A549 (cell line): ENCODE measurements at places on chromosomes 5 and 9.

DNA sequence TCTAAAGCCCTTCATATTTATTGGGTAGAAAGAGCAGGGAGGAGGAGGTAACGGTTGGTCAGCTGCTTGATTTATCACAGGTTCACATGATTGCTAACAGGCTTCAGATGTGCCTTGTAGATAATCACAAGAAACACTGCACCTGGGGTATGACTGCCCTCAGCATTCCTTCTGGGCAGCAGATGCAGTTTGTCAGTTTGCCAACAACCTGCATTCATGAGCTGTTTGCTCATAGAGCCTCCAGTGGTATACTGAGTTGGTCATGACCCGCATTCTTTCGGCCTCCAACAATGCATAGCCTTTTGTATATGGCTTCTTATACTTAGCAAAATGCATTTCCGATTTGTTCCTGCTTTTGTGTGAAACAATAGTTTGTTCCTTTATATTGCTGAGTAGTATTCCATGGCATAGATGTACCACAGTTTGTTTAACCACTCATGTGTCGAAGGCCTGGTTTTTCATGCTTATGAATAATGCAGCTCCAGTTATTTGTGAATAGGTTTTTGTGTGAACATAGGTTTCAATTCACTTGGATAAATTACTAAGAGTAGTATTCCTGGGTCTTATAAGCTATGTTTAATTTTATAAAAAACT is 83.6 kb downstream of the ARHGEF28 start:
- no peak for DNase-seq

DNA sequence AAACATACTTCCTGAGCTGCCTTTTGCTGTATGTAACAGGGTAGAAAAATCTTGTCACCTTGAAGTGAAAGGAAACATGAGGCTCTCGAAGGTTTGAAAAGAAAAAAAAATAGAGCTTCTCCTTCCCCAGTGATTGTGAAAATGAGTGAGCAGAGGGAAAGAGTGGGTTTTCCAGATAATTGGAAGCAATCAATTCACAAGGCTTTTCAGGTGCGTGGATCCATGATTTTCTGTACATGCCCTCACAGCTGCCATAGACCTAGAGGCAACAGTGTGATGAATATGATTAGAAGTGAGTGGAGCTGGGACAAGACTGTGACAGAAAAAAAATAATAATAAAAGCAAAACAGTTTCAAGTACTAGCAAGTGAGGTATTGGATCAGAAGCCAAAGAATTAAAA is 1422.5 kb upstream of the CDH6 start:
- DNase-seq = no peak

DNA sequence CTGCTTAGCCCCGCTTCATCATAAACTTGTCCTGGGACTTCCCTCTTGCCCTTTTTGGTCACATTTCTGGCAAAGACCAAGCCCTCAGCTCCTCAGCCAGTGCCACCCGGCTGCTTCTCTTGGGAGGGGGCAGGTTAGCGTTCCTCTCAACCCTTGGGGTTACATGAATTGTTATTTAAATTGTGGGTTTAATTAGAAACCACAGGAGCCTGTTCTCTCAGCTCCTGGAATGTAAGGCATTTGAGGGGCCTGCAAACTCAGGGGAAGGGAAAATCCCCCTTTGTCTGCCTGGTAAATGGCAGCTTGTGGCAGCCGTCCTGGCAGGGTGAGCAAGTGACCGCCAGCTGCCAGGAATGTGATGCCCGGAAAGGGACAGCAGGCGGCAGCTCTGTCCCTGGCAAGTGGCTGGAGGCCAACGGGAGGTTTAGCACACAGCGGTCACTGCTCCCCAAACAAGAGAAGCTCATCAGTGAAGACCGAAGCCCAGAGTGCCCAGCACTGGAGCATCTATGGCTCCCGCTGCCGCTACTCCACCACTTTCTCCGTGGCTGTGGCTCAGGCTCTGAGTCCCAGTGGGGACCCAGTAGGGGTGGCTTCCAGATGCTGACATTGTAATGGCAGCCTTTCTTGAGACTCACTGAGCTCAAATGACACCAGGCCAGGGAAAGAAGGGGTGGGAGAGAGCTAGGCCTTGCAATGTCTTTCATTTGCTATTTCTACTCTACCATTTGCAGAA is 51.7 kb downstream of the SHB start:
- peak; percentile 63 for DNase-seq

DNA sequence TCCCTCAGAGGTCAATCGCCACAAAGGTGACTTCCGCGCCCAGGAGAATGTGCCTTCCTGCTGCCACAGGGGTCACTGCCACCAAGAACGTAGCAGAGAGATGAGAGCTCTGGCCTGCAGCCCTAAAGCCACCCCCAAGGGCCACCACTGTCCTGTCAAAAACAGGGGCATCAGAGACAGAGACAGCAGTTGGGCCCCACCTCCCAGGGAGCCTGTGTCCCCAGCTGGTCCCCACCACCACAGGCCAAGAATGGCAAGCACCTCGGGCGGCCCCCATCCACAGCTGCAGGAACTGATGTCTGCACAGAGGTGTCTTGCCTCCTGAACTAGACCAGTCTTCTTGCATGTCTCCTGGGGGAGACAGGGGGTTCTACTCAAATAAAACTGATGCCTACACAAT is 5.8 kb downstream of the SPATA31E1 start:
- no peak for DNase-seq

- DNase-seq = no peak
These were observed 64.7 kb upstream of the NFIL3 start for GRCh38 chr9:91488341-91488740.

DNA sequence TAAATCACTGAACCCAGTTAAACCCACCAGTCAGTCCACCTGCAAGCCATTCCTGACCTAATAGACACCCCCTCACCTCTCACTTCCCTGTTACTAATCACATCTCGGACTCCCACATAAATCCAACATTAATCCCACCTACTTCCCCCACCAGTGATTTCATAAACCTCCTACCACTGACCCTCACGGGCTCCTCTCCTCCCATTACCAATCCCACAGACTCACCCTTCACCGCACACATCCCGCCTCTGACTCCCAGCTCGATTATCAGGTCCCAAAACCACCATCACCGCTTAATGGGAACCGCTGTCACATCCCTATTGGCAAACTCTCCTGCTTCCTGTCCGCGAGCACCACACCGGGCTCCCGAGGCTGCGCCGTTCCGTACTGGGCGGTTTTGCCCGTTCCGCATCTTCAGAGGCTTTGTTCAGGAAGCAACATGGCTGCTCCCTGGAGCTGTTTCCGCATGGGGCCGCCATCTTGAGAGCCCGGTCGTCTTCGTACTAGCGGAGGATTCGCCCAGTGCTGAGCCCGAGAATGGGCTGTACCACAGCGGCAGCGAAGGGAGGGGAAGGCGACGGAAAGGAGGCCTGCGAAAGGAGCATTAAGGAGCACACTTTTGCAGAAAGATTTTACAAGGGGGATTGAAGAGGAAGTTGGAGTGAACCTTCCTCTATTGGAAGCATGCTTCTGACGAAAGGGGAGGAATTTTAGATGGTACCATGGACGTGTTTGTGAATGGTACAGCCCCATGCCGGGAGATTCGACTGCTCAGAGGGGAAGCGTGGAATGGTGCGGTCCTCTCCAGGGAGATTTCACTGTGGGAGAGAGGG is at the start of gene ZNF300:
Gene ZNF300, minus strand, starts transcription at position 502 of the 833 bp plus-strand sequence. CDS start 1,825 bp downstream, outside the sequence.
- peak; percentile 96 for DNase-seq

DNA sequence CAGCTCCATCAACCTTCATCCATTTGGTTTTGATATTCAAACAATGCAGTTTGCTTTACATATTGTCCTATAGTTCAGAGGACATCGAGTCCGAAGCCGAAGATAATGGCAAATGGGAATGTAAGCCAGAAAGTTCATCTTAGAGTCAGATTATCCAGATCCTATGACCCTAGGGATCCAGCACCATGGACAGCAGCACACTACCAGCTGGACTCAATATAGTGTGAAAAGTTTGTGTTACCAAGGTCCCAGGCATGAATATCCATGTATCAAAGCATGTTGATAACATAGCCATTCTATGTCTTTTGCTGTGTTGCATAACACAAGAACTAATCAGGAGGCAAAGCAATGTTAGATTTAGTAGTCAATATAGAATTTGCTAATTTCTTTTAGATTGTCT is 46.3 kb downstream of the FSTL4 start:
- DNase-seq = peak; percentile 14

DNA sequence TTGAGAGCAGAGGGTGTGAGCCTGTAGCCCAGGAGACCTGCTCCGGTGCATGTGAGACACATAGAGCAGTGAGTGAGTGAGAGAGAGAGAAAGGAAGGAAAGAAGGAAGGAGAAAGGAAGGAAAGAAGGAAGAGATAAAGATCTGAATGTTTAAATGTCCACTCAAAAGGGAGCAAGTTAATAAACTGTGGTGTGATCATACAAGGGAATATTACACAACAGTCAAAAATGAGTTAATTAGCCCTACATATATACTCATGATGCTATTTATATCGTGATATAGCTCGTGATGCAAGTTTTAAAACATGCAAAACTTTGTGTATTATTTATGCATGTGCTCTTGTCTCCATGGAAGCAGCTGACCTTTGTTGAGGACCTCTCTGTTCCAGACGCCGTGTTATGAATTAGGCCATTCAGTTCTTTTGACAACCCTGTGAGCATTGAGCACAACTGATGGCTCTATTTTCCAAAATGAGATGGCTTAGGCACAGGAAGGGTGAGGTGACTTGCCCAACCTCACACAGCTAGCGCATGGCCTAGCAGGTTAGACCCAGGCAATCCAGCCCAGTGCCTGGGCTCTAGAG is 70.6 kb downstream of the HMCN2 start:
- no peak for DNase-seq

DNA sequence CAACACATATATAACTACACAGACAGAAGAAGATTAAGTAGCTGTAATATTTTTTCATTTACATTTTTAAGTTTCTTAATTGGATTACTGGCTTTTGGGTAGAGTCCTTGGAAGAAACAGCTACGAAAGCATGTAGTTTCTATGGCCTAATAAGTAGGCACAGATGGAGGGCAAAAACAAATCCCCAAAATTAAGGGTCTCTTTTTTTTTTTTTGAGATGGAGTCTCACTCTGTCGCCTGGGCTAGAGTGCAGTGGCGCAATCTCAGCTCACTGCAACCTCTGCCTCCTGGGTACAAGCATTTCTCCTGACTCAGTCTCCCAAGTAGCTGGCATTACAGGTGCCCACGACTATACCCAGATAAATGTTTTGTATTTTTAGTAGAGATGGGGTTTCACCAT is 27.1 kb upstream of the MTMR12 start:
- no peak for DNase-seq

DNA sequence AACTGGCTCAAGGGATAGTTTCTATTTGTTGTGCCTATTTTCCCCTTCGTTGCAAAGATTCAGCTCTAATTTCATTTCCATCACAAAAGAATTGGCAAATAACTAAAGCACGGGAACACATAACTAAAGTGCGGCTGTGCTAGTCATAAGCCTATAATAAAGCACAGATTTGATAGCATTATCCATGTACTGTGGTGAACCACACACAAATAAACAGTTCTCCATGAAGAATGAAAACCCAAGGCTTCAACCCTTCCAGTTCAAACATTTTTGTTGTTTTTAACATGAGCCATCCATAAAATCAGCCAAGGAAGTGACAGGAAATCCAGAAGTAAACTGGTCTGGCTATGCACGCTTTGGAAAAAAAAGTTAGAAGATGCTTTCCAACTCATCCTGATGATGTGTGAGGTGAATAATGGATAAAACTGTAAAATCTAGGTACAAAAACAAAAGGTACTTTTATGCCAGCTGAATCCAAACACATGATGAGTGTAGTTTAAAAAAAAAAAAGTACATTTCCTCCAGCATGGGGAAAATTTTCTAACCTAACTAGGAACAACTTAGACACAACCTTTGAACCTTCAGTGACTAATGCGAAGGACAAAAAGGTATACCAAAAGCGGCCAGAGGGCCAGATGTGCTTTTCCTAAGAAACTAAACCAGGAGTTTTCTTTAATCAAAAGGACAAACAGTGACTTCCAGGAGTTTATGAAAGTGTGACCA is 10.2 kb downstream of the ZNF608 start:
- DNase-seq = no peak

GRCh38 chr9:118963674-118964073 is 405.6 kb downstream of the BRINP1 start:
- DNase-seq = no peak

DNA sequence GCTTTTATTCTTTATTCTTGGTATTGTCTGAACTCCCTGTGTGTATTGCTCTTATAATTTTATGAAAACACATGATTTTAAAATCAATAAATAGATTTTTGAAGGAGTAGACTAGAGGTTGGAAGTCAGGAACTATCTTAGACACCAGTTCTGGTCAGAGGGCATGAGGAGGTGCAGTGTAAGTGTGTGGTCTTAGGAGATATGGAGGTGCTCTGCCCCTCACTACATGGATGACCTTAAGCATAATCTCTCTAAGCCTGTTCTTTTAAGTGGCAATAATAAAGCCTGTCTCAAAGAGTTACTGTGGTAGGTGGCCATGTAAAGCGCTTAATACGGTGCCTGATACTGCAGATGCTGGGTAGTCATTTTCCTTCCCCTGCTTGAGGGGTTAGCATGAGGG is 34.0 kb downstream of the RPS23 start:
- no peak for DNase-seq

GRCh38 chr5:42547141-42547540 is 123.9 kb downstream of the GHR start:
- DNase-seq = no peak

GRCh38 chr9:134314950-134315715 is 11.1 kb upstream of the RXRA start:
- DNase-seq = no peak

DNA sequence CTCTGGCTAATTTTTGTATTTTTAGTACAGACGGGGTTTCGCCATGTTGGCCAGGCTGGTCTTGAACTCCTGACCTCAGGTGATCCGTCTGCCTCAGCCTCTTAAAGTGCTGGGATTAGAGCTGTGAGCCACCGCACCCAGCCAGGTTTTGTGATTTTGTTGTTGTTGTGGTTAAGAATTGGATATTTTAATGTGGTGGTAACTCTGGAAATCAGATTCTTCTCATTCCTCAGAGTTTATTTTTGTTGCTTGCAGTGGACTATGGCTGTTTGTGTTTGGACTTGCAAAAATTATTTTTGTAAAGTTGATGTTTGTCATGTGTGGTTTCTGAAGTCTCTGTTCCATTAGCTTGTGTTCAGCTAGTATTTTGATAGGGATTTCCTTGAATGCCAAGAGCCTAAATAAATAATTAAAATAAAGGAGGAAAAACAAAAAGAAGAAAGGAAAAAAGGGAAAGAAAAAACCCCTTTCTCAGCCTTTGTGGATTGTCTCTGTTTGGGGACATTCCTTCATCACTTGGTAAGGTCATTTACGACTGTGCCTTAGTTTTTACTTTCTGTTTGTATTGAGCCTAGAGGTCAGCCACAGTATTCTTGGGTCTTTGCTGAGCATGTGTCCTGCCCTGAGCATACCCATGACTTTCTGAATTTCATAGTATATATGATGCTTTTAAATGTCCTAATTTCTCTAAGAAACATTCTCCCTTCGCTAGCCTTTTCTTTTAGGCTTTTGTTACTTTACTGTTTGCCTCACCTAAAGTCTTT is 37.3 kb downstream of the PBX3 start:
- DNase-seq = no peak

GRCh38 chr9:130262061-130262745 is 3.4 kb upstream of the HMCN2 start:
- DNase-seq = no peak

- DNase-seq = no peak
These were observed 124.5 kb downstream of the GDNF start for GRCh38 chr5:37715361-37715760.

- DNase-seq = no peak
These were observed 333.3 kb downstream of the SEMA5A start for GRCh38 chr5:9212605-9213004.

GRCh38 chr5:159571501-159572244 is 241.4 kb upstream of the IL12B start:
- DNase-seq = peak; percentile 44
